ENCODE measurements at places on chromosomes 4 and X.

- no peak for DNase-seq
These were observed 83.2 kb downstream of the GPR143 start for GRCh38 chrX:9682456-9682855.

DNA sequence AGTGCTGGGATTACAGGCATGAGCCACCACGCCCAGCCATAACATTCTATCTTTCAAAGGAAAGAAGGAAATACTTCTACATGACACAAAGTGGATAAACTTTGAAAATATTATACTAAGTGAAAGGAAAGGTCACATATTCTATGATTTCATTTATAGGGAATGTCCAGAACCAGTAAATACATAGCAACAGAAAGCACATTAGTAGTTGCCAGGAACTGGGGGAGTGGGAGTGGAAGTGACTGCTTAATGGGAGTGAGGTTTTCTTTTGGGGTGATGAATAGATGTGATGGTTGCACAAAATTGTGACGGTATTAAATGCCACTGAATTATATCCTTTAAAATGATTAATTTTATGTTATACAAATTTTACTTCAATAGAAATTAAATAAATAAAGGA, 95.7 kb upstream of the IL15 start:
- no peak for DNase-seq

- DNase-seq: no peak
These were observed 104.5 kb downstream of the DCAF8L2 start for GRCh38 chrX:27694667-27695066.

DNA sequence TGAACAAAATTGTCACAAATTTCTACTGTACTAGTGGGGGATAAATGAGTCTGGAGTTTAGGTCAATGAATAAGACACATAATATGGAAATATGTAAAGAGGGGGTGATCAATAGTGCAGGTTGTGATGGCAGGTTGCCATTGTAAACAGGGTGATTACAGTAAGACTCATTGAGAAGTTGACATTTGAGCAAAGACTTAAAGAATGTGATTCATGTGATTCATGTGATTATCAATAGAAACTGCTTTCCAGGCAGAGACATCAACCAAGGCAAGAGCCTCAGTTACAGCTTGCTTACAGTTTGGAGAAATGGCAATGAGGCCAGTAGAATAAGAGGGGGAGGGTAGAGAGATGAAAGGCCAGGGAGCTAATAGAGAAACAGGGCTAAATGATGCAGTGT, 45.8 kb upstream of the GIMD1 start:
- DNase-seq: no peak

GRCh38 chr4:26372525-26373172, 51.8 kb downstream of the RBPJ start:
- DNase-seq: no peak

GRCh38 chrX:9807355-9808182, 21.3 kb downstream of the SHROOM2 start:
- no peak for DNase-seq

DNA sequence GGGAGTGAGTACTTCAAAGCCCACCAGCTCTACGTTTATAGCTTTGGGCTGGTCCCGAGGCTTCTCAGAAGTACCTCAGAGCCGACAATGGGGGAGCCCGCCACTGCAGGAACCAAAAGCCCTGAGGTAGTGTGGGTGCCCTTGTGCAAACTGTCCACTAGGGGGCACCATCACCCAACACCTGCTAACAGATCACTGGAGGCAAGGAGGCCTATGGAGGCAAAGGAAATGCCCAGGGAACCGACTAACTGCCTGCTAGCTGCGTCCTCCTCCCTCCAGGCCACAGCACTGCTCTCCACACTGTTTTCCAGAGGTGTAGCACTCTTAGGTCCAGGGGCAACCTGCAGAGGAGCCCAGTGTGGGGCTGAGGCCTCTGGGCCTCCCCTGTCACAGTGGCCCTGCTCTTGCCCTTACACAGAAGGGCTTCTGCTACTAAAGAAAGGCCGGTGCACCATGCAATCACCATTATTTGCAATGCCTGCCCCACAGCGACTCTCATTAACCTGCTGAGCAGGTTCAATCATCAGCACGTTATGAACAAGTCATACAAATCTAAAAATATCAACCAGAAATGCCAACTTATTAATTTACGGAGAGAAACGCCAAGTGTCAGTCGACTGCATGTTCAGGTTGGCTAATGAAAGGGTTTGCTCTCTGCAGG, 159.1 kb downstream of the NSUN7 start:
- DNase-seq: peak; percentile 73

DNA sequence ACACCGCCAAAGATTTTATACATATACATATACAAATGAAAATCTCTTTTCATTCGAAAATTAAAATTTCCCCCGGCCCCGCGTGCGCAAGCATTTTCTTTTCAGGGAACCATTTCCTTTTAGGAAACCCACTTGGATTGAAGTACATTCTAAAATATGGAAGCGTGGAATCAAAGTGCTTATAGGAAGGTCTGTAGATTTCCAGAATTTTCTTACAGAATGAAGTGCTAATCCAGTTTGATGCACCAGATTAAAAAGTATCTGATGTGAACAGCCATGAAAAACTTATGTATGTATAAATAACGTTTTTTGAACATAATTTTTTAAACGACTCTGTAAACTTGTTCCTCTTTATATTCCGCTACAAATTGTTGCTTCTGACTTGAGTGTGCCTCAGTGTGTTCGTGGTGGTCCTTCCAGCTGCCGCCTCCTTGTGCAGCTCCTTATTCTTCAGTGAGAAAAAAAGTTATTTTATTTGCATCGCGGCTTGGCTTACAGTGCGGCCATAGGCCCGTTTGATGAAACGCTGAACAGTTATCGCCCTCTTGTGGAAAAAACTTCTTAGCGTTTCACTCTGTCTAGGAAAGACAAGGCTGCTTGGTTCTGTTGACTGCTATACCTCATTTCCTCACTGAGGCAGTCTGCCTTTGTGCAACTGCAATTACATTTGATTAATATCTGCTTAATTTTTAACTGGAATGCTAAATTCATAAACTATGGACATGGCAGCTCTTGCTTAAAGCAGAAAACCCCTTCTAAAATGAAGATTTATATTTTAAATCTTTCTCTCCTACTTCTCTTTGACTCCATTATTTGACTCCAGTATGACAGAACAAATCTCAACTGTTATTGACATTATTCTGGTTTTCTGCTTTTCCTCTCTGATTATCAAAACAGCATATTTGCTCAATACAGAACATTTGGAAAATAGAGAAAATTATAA, 4.7 kb upstream of the NKX6-1 start:
- no peak for DNase-seq

DNA sequence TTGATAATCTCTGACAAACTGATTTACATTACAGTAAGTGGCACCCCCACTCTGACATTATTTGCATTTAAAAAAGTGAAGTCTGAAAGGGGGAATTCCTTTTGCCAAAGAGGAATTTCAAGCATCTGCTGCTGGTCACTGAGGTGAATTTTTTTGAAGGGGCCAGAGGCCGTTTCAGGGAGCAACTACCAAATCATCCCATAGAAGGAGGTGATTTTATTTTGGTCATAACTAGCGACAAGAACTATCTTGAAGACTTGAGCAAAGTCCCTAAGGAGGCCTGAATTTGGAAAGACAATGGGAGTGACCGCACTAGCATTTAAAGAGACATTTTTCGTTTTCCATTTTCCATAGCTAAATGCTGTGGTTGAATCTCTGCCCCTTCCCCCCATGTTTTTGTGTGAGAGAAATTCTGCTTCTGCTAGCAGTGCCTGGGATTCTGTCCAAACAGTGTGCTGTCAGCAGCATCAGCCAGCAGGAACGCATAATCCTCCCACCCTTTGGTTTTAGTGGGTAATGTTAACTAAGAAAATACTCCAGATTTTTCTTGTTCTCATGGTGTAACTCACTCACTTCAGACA, 110.1 kb upstream of the MED14 start:
- peak; percentile 85 for DNase-seq

DNA sequence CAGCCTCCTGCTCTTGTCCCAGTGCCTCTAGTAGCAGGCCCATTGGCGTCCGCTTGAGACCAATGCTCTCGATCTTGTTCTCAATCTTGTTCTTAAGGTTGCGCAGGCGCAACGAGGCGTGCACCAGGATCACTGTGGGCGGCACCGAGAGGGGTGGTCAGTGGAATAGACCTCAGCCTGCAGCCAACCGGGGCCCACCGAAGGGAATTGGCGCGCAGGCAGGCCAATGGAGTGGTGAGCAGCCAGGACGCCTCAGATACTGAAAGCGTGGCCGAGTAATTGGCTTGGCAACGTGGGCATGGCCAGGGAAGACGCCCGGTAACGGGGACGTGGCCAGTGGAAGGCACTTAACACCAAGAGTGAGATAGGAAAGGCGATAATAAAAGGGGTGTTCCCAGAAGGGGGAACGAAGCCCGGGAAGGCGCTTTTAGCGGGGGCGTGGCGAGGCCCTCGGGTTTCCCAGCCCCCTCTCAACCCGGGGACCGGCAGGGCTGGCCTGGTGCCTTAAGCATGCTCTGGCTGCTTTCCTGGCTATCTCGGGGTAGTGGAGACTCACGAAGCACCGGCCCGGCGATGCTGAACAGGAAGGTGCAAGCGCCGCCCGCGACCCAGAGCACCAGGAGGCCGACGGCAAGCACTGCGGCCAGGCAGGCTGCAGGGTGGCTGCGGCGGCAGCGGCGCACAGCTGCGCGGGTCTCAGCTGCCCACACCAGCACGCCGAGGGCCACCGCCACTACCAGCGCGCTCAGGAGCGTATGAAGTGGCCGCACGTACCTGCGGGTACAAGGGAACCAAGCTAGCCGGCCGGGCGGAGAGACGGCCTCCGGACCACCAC, 1.7 kb downstream of the PRAF2 start:
- DNase-seq: peak; percentile 91

DNA sequence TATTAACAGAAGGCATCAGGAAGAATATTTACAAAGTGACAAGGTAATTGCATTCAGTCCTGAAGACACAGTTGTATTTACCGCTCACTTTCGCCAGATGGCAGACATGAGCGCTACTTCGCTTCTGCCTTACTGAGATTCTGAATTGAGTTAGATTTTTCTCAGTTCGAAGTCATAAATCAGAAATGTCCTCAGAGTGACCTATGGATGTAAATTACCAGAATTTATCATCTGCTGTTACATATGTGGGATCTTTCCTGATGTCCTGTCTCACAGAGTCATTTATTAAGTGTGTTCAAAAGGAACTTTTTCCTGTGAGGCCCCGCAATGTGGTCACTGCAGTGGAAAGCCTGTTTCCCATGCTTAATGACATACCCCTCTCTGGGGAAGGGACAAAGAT, 97.3 kb upstream of the DCLK2 start:
- DNase-seq: no peak

DNA sequence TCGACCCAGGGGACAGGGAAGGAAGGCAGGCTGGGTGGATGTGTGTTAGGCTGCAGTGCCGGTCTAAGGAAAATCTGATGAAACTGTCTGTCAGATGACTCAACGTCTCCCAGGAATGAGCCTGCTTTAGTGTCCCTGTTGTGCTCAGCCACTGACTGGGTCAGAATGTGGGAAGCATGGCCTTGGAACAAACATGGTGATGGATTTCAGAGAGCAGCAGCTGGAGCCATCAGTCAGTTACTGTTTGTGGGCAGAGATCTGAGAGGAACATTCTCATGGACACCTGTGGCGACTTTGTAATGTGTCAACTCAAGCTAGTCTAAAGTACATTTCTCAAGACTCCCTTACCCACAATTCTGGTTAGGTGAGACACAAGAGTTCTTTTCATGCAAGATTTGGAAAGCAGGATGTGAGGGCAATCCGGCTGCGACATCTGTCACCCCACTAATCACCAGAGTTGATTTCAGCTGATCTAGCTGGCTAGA, 63.2 kb downstream of the ANAPC10 start:
- no peak for DNase-seq

GRCh38 chr4:74838746-74839370, 44.5 kb upstream of the BTC start:
- DNase-seq: no peak

- DNase-seq: no peak
These were observed 63.2 kb downstream of the JAKMIP1 start for GRCh38 chr4:6137027-6137746.

DNA sequence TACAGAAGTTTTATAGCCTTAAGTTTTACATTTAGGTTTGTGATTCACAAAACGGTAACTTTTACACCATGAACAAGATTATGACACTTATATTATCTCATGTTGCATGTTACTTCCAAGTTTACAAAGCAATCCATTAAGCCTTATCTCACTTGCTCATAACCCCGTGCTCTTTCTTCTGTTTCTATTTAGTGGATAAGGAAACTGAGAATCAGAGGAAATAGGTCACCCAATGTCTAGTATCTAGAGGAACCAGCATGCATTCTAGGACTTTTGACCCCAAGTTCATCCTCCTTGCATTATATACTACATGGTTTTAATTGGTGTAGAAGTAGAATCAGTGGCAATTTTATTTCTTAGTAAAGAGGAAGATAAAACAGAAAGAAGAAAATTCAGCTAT, 67.0 kb upstream of the ANXA3 start:
- no peak for DNase-seq
